ENCODE measurements at places on chromosomes 3 and 15. TPM values are rescaled to one million over a fixed set of nuclear protein-coding genes. Genes with fewer than 3 reads are reported as not detected.

The TPRG1 gene
- 7.7 TPM for total RNA-seq

The ANKRD63 gene
- total RNA-seq = 0.28 TPM

The LDHAL6B gene
- not detected for total RNA-seq

The WWTR1 gene
- 118 TPM for total RNA-seq

The OIP5 gene
- not detected for total RNA-seq

The SPINK8 gene
- total RNA-seq = not detected

The EBLN2 gene
- total RNA-seq = 4.7 TPM

The PAK6 gene
- total RNA-seq = 3.3 TPM

The CLCN2 gene
- 0.77 TPM for total RNA-seq

The LMAN1L gene
- total RNA-seq = not detected

The STRIT1 gene
- total RNA-seq = not detected

The ARL13B gene
- total RNA-seq = 18.2 TPM

The CHST13 gene
- total RNA-seq = 0.62 TPM

The KCNAB1 gene
- 1.3 TPM for total RNA-seq

The DCUN1D1 gene
- total RNA-seq = 18.2 TPM

The LRRC3B gene
- not detected for total RNA-seq

The ALDH1A2 gene
- total RNA-seq = 128 TPM

The GRK7 gene
- total RNA-seq = not detected

The PHC3 gene
- total RNA-seq = 73.7 TPM

The APOD gene
- 924 TPM for total RNA-seq

The ZNF660 gene
- 7.6 TPM for total RNA-seq

The GCNT3 gene
- 0.59 TPM for total RNA-seq

The P4HTM gene
- 81.5 TPM for total RNA-seq

DNA sequence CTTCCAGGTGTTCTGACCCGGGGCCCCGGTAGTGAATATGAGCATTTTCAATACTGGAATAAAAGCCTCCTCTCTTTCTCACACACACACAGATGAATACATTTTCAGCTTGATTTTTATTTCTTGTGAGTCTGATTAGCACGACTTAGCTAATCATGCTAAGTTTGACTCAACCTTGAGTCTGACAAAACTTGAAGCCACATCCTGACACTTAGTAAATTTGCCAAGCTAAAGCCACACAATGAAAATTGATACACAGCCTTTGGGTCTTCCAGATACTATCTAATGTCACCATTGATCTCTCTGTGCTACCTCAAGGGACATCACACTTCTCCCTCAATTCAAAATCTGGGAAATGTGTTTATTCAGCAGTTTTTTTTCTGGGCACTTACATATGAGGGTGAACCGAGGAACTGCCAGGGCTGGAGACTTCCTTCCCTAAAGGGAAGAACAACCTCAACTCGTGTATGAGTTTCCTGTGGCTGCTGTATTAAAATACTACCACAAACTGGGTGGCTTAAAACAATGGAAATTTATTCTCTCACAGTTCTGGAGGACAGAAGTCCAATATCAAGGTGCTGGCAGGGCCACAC, 18.6 kb downstream of the TMEM266 start:
- no peak for DNase-seq

- no peak for DNase-seq
Observed at GRCh38 chr3:13616359-13616758, 67.4 kb downstream of the FBLN2 start.

DNA sequence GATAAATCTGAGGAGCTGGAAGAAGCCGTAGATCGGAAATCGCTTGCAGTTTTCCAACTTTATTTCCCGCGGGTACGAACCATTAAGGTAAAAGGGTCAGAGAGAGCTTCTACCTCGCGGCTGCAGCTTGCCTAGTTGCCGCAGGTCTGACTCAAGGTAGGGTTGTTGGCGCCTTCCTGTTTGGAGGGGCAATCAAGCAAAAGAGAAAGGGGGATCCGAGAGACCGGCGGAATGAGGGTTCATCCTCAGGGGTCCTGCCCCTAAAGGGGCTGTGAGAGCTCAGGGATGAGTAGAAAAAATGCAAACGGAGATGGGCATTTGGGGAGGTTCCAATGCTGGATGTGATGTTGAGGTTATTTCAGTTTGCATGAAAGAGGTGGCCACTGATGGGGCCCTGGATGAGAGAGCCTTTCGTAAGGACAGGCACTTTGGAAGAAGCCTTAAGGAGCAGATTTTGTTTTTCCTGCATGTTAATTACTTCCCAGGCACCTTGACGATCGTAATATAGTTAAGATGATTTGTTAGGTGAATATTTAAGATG, 265.4 kb downstream of the CGGBP1 start:
- DNase-seq = no peak

GRCh38 chr15:57048930-57049549, 130.6 kb downstream of the TCF12 start:
- DNase-seq = no peak

DNA sequence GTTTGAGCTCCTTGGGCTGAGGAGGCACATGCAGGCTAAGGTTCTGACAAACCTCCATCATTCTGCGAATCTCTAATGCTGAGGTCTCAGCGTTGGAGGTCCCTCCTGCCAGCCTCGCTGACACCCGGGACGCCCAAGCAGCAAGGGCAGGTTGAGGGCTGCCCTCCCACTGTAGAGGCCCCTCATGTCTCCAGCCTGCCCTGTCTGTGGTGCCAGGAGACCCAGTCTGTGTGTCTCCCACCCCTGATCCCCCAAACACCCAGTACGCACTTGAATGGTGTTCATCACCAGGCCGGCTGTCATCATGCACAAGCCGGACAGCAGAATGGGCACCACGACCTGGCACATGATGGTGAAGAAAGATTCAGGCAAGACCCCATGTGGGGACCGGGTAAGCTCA, 27.8 kb downstream of the SLC41A3 start:
- no peak for DNase-seq

DNA sequence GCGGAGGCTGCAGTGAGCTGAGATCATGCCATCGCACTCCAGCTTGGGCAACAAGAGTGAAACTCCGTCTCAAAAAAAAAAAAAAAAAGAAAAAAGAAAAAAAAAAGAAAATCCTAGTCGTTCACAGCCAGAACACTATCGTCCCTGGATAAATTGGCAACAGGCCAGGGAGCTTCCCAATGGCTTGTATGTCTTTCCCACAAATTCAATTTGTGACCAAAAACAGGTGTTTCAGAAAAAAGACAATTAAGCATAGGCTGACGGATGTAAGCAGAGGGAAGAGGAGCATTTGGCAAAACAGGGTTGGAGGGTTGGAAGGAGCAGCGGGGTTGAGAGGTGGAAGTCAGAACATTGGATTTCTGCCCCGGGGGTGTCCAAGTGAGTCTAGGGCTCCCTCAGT, 8.5 kb downstream of the EPB42 start:
- DNase-seq = no peak

DNA sequence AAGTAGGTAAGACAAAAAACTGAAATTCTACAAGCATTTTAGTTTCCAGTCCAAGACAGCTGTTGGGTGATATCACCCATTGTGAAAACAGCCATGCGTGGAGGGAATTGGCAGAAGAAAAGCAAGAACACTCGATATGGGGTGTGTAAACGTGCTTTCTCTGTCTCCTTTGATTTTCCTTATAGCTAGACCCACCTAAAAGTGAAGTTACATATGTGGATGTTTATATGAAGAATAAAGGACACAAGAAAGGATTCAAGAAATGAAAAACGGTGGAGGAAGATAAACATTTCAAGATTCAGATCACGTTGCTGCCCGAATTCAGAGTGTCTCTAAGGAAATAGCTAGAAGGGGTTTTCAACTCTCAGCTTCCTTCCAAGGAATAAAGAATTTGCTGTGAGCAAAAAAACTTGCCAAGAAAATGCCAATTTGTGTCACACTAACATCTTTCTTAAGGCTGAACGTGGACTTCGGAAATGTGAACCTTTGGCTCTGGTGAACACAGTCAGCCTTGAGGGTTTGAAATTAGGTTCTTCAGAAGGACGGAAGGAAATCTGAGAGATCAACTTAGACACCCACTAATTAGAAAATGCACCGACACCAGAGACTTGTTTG, 269.0 kb upstream of the ADAMTS9 start:
- no peak for DNase-seq

DNA sequence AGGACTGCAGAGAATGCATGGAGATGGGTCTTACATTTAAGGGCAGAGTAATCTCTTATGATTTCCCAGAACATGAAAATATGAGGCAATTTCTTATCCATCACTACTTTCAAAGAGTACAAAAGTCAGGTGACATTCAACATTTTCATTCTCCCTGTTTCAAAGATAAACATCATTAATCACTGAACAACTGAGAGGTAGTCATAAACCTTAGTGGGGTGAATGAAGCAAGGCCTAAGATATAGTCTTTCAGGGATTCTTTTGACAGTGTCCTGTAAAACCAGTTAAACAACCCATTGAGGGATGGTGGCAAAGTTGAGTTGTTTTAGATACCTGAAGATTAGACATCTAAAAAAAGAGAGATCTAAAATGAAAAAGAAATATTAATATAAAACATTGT, 271.6 kb upstream of the CBLB start:
- no peak for DNase-seq

GRCh38 chr3:186901135-186901734, 29.1 kb upstream of the ST6GAL1 start:
- no peak for DNase-seq

DNA sequence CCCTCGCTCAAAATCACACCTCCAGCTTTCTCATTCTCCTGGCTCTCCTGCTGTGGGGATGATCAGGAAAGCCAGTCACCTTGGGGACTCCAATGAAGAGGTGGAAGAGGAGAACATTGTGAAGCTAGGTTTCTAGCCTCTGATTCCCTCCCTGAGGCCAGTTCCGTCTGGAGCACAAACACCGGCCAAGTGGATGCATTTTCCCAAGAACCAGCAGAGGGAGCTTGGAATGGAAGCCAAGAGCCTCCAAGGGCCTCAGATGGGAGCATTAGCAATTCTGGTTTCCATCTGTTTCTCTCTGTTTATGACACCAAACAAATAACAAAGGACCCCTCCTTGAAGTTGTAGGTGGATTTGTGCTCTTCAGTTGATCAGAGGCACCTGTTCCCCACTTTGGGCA, 40.6 kb upstream of the NMNAT3 start:
- DNase-seq = no peak

DNA sequence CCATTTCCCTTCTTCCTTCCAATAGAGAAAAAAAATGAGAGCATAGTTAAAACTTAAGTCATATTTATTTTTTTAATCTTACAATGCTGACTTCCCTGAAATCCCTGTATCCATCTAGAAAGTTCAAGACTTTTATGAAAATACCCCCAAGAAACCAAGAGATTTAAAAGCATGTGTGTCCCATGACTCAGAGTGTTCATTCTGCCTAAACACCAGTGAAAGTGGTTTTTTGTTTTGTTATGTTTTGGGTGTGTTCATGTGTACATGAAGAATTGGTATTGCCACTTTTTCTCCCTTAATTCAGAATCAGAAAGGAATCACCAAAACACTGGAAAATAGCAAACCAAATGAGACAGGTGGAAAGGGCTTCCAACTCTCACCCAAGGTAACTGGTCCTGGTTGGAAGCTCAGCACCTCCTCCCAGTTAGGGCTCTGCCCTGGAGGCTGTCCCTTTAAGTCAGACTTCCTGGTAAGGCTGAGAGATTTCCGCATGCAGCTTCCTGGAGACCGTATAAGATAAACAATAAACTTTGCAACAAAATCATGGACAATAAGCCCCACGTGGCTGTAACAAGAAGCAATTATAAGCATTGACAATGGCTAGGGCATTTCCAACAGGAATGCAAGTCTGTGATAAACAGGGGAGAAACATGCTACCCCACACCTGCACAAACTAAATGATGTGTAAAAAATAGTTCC, 121.9 kb upstream of the ARHGEF3 start:
- DNase-seq = peak; percentile 52

- DNase-seq = no peak
Observed at GRCh38 chr3:114668099-114668498, 374.3 kb downstream of the TIGIT start.

DNA sequence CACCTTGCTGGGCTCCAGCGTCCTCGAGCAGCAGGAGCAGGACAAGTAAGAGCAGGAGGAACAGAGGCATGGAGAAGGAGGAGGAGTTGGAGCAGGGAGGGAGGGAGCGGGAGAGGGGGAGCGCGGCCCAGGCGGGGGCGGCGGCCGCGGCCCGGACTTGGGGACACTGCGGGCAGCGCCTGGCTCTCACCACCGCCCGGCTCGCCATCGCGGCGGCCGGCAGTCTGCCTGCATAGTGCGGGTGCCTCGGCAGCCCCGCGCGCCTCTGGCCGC, 440 bp downstream of the DCBLD2 start:
- DNase-seq = peak; percentile 49

DNA sequence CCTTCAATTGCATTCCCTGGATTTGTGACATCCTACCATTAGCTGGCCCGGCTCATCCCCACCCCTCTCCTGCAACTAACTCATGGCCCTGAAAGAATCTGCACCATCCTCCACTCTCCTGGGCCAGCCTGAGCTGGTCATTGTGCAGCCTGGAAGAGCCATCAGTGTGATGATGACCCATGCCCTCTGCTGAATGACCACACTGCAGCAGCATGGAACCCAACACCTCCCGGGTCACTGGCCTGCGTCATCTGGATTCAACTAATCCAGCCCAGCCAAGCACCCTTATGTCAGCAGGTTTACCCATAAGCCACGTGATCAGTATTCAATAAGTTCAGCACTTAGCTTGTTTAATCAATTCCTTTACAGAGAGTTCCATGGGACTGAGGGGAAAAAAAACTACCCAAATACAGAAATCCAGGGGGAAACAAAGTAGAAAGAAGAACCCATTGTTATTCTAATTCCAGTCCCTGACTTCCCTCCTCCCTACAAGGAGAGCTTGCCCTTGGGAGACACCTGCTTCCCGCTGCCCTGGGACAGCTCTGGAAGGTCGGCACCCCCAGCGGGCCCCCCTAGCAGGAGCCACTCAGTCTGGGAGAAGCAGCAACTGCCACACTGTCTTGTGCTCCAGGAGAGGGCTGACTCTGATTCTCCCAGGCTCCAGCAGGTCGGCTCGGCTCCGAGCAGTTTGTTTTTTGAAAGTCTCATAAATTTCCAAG, 309.1 kb upstream of the TLE3 start:
- peak; percentile 32 for DNase-seq

DNA sequence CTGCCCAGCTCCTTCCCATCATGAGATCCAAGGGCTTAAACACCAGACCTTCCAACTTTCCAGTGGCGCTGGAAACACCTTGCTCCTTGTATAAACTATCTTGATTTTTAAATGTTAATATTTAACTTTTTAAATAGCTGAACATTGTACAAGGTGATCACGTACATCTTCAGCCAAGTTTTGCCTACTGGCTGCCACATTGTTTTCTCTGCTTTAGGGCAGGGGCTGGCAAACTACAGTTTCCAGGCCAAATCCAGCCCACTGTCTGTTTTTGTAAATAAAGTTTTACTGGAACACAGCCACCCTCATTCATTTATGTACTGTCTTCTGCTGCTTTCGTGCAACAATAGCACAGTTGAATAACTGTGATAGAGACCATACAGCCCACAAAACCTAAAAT, 27.6 kb upstream of the FOXP1 start:
- no peak for DNase-seq

- DNase-seq = no peak
Observed at GRCh38 chr3:141116721-141117120, 65.6 kb downstream of the SPSB4 start.

DNA sequence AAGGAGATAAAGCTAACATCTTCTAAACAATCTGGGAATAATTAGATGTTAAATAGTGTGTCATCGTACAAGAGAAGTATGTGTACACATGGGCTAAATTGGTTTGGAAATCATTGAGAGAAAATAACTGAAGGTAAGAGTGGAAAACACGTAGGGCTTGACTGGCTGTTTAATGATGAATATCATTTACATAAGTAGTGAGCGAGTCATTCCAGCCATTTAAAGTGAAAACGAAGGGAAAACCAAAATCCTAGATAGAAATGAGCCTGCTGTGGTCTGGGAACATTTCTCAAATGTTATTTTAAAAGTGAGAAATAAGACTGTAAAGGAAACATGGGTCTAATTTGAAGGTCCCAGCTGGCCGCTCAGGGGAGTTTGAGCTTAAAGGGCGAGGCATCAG, 41.9 kb upstream of the KCNMB2 start:
- DNase-seq = no peak
